ENCODE measurements at places on chromosomes 1 and 21.

DNA sequence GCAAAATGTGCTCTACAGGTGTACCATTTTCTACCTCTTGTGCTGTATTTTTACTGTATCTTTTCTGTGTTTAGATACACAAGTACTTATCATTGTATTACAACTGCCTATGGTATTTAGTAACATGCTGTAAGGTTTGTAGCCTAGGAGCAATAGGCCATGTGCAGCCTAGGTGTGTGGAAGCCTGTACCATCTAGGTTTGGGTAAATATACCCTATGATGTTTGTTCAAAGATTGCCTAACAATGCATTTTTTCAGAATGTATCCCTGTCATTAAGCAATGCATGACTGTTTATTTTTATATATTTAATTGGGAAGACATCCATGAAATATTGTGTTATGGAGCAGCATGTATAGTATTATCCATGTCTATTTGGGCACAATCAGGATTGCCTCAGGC is 11.0 kb downstream of the ETV3L start:
- DNase-seq, result no peak

DNA sequence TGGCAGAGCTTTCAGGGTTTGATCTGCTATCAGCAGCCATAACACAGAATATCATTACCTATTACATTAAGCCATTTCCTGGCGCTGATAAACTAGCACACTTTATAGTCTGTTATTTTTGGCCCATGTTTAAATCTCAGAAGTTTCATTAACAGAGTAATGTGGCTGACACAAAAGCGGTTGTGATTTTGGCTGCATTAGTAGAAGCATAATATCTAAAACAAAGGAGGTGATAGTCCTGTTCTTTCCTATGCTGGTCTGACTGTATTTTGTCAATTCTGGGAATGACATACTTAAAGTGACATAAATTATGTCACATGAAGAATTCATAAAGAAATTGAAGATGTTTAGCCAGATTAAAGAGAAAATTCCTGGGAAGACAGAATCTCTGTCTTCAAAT is 151.3 kb upstream of the KCND3 start:
- DNase-seq, result no peak

- no peak for DNase-seq
These were observed 387.2 kb upstream of the VAMP3 start for GRCh38 chr1:7383671-7384520.

- no peak for DNase-seq
These were observed 41.7 kb downstream of the HUNK start for GRCh38 chr21:31914472-31914871.

GRCh38 chr21:39022863-39023693 is 160.2 kb downstream of the PSMG1 start:
- no peak for DNase-seq

- no peak for DNase-seq
These were observed 2.8 kb upstream of the KNCN start for GRCh38 chr1:46554236-46554596.

GRCh38 chr1:1011396-1011949 is 1.8 kb upstream of the ISG15 start:
- DNase-seq, result no peak
